ENCODE measurements at places on chromosomes 1 and 21. TPM values are rescaled to one million over a fixed set of nuclear protein-coding genes. Genes with fewer than 3 reads are reported as not detected.
A peak's percentile ranks its signal among the peaks of the same experiment; 100 is the strongest.

The DPT gene
- not detected for total RNA-seq

GRCh38 chr1:231075020-231075419, 35.0 kb upstream of the FAM89A start:
- no peak for DNase-seq

DNA sequence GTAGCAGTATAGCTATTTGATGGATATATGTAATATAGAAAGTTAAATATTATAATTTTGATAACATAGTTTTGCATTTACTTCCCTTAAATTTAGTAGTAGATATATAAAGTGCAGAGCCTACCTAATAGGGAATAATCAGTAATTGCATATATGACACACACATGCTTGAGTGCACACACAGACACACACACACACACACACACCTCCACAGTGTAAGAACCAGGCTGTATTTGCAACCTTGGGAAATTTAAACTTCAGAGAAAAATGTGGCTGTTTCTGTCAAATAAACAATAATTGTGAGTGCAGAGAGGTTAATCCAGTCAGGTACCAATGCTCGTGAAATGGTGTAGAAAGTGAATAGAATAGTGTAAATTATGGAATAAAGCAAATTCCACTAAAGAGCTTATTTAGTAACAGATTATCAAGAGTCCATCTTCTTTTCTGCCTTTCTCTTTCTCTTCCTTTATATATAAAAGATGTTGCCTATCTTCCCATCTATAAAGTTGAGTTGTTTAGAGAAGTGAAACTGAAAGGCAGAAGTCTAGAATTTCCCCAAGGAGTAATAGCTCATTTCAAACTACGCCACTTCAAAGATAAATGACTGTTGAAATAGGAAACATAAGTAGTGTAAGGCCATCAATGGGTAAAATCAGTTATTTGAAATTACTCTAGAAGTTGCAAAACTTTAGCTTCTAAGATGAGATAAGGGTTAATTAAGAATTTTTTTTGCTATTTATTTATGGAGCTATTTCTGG, 273.7 kb downstream of the SRGAP2C start:
- no peak for DNase-seq

The DRAXIN gene
- total RNA-seq, result 0.53 TPM

DNA sequence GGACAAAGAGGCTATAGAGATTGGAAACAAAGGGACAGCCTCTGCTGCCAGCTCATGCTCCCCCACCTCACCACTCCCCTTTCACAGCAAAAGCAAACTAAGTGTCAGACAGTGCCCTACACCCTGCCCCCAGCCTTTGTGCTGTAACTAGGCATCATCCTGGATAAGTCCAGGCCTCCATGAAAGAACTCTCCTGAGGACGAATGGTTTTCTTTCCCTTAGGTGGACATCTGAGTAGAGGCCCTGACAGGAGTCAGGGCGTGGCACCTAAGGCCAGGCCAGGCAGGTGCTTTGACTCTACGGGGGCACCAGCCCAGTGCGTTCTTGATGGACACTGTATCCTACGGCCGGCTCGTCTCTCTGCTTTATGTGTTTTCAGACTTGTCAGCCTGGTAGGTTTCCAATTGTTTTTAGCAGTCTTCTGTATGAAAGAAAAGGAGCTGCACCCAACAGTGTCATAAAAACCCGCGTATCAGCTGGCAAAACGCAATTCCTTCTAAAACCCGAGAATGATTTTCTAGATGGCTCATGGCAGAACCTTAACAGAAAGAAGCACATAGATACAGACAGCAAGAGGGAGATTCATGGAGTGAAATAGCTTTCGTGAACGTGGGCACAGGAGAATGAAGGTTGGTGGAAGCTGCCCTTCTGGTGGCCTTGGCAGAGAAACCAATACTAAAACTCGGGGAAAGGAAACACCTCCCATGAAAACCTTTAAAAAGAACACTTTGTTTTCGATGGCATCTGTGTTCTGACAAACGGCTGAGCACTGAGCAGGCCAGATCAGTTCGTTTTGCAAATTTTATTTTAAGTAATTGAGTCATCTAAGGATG, 51.7 kb upstream of the AJAP1 start:
- DNase-seq, result no peak

The NEK2 gene
- total RNA-seq, result 0.16 TPM

DNA sequence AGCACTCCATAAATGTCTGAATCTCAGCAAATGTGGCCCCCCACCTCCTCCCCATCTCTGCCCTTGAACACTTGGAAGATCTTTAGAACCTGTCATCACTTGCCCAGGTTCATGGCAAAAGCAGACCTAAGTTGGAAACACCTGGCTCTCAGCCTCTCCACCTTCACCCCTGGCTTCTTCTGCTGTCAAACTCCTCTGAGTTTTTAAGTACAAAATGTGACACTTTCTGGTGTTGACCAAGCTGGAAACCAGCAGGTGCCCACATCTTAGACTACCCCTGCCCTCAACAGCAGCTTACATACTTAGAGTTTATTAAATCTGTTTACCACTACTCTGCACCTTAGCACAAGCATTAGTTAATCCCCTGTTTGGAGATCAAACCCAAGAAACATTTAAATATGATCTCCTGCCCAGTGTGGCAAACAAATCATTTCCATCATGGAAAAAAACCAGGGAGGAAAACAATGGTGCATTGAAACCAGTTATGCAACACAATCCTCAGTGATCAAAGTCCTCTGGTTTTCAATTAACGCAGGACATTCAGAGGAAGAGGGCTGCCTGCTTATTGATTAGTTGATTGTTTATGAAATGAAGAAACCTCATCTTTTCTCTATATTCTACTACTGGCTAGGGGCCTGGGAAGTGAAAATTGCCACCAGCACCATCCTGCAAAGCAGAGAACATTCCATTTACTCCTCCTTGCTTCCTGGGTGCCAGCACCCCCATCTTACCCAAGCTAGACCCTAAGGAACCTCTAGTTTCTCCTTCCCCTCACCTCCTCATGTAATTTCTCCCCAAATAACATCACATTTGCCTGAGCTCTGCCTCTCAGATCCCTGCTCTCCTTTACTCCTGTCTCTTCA, 139.4 kb upstream of the RAB4A start:
- DNase-seq, result no peak

DNA sequence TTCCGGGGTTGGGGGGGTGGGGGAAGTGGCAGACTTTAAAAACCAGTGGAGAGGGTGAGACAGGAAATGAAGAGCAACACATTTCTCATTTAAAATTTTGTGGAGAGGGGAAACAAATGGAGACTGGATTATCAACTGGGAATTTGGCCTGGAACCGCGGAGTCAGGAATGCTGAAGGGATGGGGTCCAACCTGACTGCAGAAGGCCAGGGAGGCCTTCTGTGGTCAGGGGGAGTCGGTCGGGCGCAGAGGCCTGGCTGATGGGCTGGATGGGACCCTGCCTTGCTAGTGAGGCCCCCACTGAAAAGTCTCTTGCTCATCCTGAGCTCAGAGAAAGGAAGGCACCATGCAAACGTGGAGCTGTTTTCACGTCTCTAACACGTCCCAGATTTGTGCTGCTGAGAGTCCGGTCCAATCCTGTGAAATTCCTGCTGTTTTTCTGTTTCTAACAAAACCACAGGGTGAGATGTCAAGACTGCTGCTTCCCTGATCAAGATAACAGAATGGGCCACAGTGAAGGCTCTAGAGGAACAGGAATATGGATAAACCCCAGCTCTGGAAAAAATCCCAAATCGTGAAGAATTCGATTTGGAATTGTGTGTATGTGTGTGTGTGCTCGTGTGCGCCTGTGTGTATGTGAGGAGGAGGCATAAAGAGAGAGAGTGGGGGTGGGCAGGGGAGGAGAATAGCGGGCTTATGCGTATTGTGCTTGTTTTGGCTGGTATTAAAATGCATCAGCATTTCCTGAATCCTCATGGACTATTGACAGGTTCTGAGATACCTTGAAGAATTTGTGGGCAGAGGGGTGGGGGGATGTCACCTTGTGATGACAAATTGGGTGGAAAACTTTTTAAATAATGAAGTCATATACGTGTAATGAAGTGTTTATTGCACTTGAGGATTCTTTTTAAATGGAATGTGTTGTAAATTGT, 117.4 kb downstream of the NGF start:
- no peak for DNase-seq

The KIAA0040 gene
- total RNA-seq, result not detected

GRCh38 chr1:24888061-24888970, 41.8 kb downstream of the RUNX3 start:
- DNase-seq, result no peak

DNA sequence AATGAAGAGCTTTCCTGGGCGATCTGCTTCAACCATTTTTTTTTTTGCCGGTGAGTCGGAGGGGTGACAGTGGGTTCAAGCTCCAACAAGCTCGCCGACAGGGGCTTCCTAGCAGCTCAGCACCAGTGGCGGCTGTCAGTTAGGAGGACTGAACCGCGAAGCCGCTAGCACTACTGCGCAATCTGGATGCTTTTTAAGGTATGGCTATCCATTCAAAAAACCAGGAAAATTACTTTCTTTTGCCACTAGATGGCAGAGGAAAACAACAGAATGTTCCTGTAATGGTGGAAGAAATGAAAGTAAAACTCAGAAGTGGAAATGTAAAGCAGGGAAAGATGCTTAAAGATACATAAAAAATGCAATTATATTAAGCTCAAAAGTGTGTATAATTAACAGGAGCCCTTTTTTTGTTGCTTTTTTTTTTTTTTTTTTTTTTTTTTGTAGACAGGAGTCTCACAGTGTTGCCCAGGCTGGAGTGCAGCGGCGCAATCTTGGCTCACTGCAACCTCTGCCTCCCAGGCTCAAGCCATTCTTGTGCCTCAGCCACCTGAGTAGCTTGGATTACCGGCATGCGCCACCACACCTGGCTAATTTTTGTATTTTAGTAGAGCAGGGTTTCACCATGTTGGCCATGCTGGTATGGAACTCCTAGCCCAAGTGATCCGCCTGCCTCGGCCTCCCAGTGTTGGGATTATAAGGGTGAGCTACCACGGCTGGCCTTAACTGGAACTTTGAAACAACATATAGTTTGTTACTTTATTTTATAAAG, 8.5 kb downstream of the KYAT3 start:
- peak; percentile 56 for DNase-seq

- peak; percentile 59 for DNase-seq
Measured at GRCh38 chr1:197868751-197869489, 33.5 kb upstream of the C1orf53 start.

- peak; percentile 75 for DNase-seq
Measured at GRCh38 chr1:103180660-103181059, 72.3 kb upstream of the COL11A1 start.

The PSEN2 gene
- 266 TPM for total RNA-seq

DNA sequence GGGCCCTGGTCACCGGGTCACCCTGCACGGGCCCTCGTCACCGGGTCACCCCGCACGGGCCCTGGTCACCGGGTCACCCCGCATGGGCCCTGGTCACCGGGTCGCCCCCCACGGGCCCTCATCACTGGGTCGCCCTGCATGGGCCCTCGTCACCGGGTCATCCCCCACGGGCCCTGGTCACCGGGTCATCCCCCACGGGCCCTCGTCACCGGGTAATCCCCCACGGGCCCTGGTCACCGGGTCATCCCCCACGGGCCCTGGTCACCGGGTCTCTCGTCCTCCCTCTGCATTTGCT, 77.6 kb downstream of the RIPK4 start:
- no peak for DNase-seq

DNA sequence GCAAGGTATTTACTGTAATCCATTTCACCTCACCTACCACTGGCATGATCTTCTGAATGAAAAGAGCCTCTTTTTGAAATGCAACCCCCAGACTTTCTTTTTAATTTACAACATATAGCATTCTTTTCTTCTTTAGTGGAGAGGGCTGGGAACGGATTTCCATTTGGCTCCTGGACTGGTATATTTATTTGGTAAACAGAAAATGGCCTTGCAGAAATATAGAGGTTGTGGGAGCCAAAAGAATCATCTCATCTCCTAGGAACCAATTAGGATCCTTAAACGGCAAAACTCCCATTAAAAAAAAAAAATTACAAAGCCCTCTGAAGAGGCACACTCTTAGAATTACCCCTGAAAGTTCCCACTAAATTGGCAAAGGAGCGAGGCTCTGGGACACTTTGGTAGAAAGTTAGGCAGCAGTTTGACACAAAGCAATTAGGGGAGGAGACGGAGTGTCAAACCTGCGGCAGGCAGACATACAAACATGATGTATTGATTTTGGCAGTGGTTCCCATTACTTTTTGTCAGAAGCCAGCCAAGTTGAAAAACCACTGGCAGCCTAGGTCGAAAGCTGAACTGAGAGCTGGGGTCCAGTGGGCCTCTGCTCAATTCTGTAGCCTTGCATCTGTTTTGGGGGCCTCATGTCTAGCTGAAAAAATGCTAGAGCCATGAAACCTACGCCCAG, 135.1 kb upstream of the MAGI3 start:
- no peak for DNase-seq

The PGBD2 gene
- total RNA-seq, result 4.8 TPM

DNA sequence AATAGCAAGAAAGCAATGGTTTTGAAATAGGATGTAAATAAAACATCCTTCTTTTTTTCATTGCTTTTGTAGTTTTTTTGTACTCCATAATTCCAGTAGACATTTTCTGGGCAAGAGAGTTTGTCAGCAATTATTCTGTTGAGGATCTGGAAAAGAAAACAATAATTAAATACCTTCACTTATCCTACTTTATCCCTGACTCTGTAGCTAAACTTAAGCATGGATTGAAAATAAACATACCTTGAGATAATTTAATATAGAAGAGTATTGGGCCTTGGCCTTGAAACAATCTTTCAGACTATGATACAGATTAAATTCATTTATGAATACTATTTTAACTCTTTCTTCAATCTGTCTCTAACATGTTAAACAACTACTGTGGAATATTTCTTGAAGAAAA, 321.2 kb downstream of the CHRM3 start:
- no peak for DNase-seq

- no peak for DNase-seq
Measured at GRCh38 chr1:194807530-194808220, 1621.3 kb upstream of the B3GALT2 start.

DNA sequence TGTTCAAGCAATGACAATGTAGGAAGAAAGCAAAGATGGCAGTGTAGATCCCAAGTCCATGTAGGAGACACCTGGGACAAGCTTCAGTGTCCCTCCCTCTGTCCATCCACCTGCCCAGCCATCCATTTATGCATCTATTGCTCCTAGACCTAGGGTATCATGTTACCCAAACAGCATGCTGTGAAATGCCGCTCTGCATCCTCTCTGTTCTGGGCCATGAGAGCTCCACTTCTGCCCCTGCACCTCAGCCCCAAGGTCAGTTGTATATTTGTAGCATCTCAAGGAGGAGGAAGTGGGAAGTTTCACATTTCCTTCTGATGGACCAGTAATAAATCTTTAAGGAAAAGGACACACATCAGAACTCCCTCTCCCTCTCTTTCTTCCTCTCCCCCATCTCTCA, 27.9 kb upstream of the TSPEAR start:
- no peak for DNase-seq

Data from myocyte (in vitro differentiated cells).